ENCODE measurements at places on chromosomes 13 and 19.

GRCh38 chr19:39038098-39038497, 5.7 kb upstream of the FBXO27 start:
- DNase-seq: no peak

- DNase-seq: no peak
These were observed 9.5 kb downstream of the RAB8A start for GRCh38 chr19:16121141-16121540.

GRCh38 chr19:15169541-15170285, 31.1 kb downstream of the NOTCH3 start:
- no peak for DNase-seq

GRCh38 chr13:21231426-21231940, 55.0 kb downstream of the MRPL57 start:
- no peak for DNase-seq

DNA sequence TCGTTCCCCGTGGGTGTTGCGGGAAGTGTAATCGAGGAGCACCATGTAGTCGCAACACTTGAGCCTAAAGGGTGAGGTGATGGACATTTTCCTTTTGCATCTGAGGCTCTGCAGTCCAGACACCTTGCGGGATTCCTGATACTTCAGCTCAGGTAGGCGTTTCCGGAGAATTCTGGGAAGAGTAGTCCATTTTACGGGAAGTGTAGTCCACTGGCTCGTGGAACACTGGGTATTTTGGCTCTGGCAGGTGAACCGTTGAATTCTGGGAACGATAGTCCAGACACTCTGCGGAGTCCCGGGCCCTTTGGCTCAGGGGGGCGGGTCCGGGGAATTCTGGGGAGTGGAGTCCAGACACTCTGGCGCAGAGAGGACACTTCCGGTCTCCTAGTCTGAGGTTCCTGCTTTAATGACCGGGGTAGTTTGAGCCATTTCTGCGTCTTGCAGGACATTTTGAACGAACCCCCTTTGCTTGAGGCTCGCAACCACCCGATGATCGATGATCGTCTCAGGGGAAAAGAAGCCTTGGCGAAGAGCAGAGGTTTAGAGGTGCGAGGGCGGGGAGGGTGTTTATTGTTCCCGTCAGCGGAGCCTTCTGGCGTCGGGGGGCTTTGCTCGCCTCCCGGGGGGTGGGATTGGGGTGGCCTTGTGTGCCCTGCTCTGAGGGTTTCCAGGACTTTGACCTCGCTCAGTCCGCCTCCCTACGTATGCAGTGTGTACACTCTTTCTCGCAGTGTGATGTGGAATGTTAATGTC, at the start of gene ZNF223:
TSS of gene ZNF223 (plus strand) at position 387 of the 753 bp plus-strand sequence. CDS start 3,141 bp downstream, outside the sequence.
- DNase-seq: no peak

GRCh38 chr13:63909726-63910375, 2494.2 kb upstream of the PCDH20 start:
- no peak for DNase-seq

DNA sequence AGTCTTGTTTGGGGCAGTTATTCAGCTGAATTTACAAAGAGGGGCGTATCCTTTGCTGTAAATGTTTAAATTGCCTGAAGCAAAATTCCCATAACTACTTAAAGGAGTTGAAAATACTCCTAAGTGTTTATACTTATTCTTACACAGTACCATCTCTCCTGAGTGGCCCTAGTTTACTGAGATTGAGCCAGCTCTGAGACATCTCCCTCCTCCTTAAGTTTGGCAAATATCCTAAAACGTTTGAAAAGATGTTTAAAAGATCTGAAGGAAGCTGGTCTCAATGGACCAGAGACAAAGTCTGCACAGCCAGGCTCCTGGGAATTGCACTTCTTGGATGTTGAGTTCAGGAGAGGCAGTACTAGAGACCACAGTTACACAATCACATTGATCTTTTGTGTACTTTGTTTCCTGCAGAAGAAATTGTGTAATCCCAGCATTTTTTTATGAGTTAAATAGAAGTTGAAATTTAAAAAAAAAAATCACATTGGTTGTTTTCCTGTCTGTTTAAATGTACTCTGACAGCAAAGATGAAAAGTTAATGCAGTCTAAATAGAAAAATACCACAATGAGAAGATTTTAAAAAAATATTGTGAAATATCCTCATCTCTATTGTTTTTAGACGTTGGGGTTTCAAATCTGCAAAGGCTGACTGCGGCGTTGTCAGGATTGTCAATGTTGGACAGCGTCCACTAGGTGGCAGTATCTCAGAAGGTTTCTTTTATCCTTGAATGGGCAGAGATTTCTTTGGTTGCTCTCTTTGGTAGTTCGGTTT, 20.7 kb downstream of the TNFSF11 start:
- DNase-seq: no peak

GRCh38 chr19:7506385-7507328, 9.2 kb upstream of the ZNF358 start:
- DNase-seq: no peak

DNA sequence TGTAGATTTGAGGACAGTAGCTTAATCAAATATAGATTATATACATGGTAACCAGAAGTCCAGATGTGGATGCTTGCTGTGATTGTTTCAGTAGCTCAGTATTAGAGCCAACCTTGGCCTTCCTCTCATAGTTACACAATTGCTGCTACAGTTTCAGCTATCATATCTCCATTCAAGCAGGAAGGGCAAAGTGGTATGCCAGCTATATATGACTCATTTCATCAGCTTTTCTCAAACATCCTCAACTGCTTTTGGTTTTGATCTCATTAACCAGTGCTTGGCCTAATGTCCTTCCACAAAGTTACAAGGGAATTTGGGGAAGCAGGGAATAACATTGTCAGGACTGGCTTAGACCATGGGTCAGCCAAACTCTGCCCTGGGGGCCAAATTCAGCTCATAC, 73.0 kb upstream of the MAB21L1 start:
- no peak for DNase-seq

DNA sequence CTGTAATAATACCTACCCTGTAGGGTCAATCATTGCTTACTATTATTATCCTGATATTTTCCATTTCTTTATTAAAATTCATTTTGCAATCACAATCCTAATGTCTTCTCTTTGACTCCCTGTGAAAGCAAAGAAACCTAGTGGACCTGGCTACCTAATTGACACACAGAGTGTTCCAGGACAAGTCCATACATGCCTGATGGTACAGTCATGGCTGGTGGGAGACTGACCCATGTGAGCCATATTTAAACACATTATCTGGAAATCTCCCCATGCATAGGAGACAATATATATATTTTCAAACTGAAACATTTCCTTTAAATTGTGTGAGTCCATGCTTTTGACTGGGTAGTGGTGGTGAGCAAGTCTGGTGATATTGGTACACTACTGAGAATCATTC, 230.6 kb upstream of the DACH1 start:
- no peak for DNase-seq

DNA sequence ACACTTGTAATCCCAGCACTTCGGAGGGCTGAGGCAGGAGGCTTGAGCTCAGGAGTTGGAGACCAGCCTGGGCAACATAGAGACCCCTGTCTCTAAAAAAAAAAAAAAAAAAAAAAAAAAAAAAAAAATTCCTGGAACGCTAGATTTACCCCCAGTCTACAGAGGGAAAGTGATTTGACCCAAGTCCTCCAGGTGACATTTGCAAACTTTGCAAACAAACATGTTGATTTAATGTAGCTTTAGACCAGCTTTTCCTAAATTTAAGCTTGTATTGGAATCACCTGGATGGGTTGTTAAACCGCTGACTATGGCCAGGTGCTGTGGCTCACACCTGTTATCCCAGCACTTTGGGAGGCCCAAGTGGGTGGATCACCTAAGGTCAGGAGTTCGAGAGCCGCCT, 8.4 kb downstream of the CPT1C start:
- no peak for DNase-seq

DNA sequence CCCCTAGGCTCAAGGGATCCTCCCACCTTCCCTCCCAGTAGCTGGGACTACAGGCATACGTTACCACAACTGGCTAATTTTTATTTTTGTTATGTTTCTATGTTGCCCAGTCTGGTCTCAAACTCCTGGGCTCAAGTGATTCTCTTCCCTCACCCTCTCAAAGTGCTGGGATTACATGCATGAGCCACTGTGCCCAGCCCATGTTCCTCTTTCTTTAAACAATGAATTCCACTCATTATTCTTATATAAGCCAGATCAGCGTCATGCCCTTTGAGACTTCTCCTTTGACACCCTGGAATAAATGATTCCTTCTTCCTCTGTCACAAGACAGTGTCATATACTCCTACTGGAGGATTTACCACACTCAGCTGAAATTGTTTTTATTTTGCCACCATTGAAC, 519.9 kb upstream of the SPRY2 start:
- DNase-seq: no peak

- no peak for DNase-seq
These were observed 302.9 kb downstream of the DCT start for GRCh38 chr13:94176561-94176960.
